ENCODE measurements at places on chromosomes 4 and X. TPM values are rescaled to one million over a fixed set of nuclear protein-coding genes. Genes with fewer than 3 reads are reported as not detected.

DNA sequence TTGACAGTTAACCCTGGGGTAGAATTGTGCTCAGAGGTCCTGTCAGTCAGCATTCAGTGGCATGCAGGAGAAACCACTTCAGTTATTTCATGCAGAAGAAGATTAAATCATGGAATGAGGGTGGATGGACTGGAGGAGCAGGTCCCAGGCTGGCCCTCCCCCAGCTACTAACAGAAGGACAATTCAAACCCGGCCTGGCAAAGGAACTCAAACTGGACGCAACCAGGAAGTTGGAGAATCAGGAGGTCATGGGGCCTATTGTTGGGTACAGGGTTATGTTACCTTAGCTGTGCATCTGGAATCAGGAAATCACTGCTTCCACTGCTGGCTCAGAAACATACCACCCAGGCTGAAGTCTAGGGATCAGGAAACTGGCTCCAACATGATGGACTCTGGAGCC, 121.4 kb downstream of the GPAT3 start:
- DNase-seq, result no peak

GRCh38 chr4:127574643-127575042, 58.1 kb upstream of the INTU start:
- DNase-seq, result no peak

Gene WDR44
- total RNA-seq, result 26.4 TPM

Gene BST1
- 7.7 TPM for total RNA-seq

Gene FAM47E
- total RNA-seq, result 0.29 TPM

Gene PRPS2
- total RNA-seq, result 67.9 TPM
